CMK (cell line): ENCODE measurements at places on chromosomes 13 and 19.

GRCh38 chr19:14310055-14310454 is 71.2 kb upstream of the ADGRE5 start:
- no peak for DNase-seq

DNA sequence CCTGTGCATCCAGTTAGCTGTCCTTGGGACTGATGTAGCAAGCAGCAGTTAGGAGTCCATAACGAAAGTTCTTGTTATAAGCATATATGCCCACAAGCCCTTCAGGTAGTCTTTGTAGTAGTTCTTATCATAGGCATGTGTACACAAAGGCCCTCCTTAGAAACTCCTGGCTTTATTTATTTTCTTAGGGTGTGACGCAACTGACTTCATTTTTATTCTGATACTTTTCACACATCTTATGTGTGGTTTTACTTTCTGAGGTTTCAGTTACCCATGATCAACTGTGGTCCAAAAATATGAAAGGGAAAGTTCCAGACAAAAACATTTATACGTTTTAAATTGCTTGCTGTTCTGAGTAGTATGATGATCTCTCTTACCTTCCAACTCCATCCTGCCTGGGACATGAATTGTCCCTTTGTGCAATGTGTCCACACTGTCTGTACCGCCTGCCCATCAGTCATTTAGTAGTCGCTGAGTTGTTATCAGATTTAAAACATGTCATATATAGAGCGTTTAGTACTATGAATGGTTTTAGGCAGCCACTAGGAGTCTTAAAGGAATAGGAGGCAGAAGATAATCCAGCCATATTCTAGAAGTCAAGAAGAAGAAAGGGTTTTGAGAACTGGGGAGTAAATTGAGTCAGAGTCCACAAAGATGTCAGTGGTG is 19.4 kb downstream of the GPC5 start:
- no peak for DNase-seq

DNA sequence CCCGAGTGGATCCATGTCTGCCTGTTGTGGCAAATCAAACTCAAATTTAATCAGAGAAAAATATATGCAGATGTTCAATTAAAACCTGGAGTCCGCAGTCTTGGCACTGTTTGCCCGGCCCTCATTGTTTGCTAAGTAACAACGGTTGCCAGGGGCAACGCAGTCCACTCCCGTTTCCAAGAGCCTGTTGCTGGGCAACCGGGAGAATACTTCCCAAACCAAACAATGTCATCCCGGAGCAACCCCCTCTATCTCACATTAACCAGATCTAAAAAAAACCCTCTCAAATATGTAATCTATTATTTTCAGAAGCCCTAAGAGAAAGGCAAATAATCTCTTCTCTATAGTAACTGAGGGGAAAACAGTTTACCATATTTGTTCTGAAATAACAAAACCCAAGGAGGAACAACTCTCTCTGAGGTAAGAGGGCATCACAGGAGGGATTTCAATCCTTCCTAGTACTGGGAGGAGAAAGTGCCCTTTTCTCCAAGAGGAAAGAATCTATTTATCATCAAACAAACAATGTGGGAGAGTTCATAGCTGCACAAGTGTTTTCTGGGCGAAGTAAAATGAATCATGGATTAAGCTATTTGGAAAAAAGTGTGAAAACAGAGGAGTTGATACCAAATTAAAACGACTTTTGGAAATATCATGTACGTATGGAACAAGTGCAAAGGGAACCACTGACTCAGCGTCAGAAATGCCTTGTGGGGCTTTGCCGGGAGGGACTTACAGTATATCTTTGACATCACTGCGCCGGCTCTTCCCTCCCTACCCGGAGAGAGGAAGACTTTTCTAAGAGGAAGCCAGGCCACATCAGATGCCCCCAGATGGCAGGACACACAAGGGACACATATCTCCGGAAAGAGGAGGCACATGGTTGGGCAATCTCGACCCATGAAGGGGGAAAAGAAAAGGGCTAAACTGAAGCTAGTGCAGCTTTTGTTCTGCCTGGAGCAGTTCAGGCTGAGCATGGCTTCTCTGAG is 43.3 kb downstream of the RFX2 start:
- DNase-seq = peak; percentile 76

DNA sequence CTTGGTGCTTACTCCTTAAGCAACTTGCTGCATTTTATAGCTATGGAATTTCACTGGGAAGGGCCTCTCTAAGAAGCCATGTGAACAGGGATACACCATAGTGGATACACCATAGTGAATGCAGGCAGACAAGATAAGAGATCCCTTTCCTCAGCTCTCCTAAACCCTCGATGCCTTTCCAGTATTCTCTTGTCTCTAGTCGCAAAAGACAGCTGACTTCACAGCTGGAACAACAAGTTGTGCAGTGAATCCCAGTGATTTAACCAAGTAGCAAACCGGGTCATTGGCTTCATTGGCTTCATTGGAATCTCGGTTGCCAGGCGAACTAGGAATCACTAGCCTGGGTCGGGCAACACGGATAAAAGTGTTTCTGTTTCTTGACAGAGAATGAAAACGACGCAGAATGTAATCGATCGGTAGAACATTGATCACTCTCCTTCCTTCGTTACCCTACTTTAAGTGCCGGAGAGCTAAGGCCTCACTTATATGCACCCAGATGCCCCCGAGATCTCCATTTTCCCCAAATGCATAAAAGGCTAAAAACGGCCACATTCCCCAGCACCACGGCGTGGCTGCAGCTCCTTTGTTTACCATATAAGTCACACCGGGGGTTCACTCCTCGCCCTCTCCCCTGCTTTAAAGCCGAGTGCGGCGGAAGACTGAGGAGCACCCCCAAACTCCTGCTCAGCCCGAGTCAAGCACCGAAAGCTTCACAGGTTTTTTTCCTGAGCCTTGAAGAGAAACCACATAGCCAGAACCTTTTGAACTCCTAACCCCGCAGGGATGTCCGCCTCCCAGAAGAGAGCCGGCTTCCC is 674 bp downstream of the TRPC4 start:
- no peak for DNase-seq

GRCh38 chr19:34997071-34997617 is 3.0 kb upstream of the GRAMD1A start:
- DNase-seq = no peak

DNA sequence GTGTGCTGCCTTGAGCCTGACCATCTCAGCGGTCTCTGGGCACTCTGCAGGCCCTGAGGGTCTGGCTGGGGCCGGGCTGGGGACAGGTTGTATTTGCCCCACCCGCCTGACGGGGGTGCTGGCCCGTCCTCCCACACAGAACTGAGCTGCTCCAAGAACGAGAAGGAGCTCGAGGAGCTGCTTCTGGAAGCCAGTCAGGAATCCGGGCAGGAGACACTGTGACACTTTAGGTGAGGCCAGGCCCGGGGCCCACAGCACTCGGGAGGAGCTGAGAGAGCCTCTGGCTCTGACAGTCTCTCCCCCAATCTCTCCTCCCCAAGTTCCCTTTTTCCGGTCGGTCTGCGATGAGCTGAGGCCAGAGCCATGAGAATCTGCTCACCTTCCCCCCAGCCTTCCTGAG is 14.5 kb downstream of the NKPD1 start:
- DNase-seq = no peak

- no peak for DNase-seq
These were observed 211.9 kb downstream of the FGF9 start for GRCh38 chr13:21882766-21883165.

GRCh38 chr13:26784704-26785639 is 24.4 kb upstream of the GPR12 start:
- DNase-seq = no peak

- DNase-seq = no peak
These were observed 48.7 kb downstream of the ESD start for GRCh38 chr13:46748300-46748699.

- DNase-seq = no peak
These were observed 26.2 kb downstream of the OPA3 start for GRCh38 chr19:45558399-45558878.

GRCh38 chr19:50659318-50660087 is 10.3 kb downstream of the C19orf81 start:
- no peak for DNase-seq

GRCh38 chr13:29507356-29507755 is 88.1 kb downstream of the SLC7A1 start:
- no peak for DNase-seq

- DNase-seq = no peak
These were observed 5.2 kb downstream of the LAIR2 start for GRCh38 chr19:54507824-54508223.

DNA sequence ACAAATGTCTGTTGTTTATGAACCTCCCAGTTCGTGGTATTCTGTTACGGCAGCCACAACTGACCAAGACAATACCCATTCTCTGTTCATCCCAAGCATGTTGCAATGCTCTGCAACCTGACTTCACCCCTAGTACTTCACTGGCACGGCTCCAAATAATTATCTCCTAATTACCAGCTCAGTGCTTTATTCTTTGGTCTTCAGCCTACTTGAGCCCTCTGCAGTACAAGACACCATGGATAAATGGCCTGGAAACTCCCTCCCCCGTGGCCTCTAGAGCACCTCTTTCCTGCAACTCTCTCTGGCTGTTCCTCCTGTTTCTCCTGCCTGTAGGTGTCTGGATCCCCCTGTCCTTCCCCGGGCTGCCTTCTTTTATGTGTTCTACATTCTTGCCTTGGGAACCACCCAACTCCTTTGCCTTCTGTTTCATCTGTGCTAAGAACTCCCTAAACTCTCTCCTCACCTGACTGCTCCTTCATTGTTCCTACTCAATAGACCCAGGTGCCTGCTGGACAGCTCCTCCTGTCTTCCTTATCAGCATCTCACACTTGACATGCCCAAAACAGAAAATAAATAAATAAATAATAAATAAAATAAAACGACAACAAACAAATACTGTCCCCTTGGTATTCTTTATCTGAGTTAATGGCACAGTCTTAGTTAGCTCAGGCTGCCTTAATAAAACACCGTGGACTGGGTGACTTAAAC is 200.4 kb upstream of the IPO5 start:
- DNase-seq = no peak

GRCh38 chr13:112525356-112525945 is 62.5 kb downstream of the TUBGCP3 start:
- no peak for DNase-seq

GRCh38 chr19:8476524-8476923 is 25.9 kb downstream of the PRAM1 start:
- no peak for DNase-seq

- DNase-seq = no peak
These were observed 3.7 kb downstream of the TMC4 start for GRCh38 chr19:54169149-54169740.

DNA sequence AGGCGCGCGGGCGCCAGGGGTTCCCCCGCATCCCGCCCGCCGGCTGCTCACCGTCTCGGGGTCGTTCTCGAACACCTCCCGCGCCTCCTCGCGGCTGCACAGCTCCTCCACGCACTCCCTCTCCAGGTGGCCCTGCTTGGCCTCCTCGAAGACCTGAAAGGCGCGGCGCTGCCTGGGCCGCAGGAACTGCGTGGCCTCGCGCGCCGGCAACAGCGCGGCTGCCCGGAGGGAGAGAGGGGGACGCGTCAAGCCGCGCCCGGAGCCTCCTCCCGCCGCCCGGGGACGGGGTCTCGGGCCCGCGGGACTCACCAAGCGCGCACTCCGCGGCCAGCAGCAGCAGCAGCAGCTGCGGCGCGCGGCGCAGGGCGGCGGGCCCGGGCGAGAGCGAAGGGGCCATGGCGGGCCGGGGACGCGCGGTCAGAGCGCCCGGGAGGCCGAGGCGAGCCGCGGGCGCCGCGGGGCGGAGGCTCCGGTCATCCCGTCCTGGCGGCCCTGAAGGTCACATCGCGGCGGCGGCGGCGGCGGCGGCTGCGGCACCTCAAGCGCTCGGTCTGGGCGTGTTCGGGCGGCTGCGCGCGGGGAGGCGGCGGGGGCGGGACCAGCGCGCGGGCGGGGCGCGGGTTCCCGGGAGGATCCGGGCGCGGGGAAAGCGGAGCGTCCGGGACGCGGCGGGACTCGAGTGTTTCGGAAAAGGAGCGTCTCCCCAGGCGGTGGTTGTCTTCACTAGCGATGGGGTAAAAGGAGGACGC is at the start of gene GAS6:
GAS6 (minus strand) TSS at position 553 of the 749 bp plus-strand sequence; CDS start at position 397, 156 bp downstream.
- no peak for DNase-seq

- no peak for DNase-seq
These were observed 2.9 kb upstream of the PPP6R1 start for GRCh38 chr19:55261671-55262126.

GRCh38 chr13:50829896-50830295 is 13.6 kb downstream of the DLEU7 start:
- DNase-seq = no peak

DNA sequence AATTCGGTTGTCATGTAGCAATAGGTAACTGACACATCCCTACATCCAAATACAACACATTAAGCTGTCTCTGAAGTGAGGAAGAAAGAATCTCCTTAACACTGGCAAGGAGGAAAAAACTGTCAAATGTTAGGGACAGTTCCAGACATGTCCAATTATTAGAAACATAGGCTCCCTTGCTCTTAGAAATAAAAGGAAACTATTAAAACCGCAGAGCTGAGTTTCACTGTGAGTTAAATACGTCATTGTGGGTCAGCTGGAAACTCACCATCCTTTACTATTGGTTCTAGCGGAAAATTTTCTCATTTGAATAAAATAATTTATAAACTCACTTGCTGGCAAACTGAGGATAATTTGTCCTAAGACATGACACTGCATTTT is 40.7 kb downstream of the STARD13 start:
- no peak for DNase-seq

DNA sequence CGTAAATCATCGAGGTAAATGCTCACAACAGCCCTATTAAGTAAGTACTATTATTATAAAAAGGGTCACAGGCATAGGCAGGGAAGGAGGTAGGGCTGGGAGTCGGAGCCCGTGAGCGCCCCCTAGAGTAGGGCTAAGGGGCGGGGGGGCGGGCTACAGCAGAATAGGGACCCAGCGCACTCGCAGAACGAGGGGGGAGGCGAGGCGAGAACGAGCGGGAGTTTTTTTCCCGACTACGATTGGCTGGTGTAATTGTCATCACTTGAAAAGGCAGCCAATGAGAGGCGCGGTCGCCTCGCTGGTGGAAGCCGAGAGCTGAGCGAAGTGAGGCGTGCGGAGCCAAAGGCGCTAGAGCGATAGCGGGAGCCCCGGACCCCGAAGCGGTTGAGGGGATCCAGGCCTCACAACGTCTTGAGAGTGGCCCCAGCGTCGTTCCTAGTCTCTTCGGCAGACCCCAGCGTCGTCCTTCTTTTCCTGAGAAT is 24.2 kb downstream of the KEAP1 start:
- no peak for DNase-seq

GRCh38 chr19:1748115-1748872 is 5.0 kb upstream of the ONECUT3 start:
- DNase-seq = no peak

- DNase-seq = no peak
These were observed 33.1 kb downstream of the CAPN12 start for GRCh38 chr19:38710928-38711725.

DNA sequence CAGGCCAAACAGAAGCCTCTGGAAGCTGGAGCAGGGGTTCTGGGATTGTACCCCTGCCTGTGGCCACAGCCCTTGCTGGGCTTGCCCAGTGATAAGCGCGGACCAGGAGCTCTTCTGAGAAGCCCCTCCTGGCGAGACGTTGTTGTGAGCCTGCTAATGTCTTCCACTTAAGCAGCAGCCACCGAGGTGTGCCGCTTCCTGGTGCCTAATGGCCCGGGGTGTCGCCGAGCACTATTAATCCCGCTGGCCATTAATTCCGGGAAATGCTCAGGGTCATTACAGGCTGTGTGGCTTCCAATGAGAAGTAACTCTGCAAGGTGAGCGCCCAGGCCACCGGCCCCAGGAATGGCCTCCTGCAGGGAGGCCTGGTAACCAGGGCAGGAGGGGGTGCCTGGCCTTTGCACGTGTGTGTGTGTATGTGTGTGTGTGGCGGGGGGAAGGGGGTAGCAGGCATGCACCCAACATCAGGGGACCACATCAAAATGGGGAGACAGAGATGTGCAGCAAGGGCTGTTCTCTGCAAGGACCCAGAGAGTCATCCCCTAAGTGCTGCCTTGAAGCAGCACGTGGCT is 175.0 kb downstream of the URI1 start:
- no peak for DNase-seq
